ENCODE measurements at places on chromosomes 5 and 9. TPM values are rescaled to one million over a fixed set of nuclear protein-coding genes. Genes with fewer than 3 reads are reported as not detected.

GRCh38 chr5:39040875-39041274 lies 33.3 kb downstream of the RICTOR start:
- DNase-seq = no peak

DNA sequence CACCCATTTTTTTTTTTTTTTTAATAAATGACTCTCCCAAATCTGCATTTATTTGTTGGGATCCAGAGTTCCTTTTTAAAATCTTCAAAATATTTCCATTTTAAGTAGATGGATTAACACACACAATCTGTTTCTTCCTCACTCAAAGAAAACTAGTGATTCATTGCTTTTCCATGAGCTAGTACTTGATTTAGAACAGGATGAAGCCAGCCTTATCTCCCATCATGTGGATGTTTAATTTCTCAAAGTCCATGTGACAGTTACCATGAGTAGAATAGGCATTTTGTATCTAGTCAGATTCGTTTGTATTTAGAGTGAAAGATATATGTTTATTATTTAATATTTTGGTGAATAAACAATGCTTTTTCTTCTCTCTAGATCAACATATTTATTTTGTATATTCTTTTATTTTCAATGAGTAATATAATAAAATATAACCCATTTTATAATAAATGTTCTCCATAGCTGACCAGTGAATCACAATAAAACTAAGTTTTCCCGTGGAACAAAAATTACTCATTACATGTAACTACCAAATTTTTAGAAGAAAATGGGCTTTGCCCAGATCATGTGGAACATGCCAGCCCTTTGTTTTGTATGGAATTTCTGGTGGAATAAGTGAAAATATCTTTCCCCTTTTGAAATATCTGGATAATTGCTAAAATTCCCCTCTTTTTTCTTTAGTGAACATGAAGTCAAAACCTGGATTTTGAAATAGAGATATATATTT lies 54.9 kb upstream of the RPS23 start:
- no peak for DNase-seq

DNA sequence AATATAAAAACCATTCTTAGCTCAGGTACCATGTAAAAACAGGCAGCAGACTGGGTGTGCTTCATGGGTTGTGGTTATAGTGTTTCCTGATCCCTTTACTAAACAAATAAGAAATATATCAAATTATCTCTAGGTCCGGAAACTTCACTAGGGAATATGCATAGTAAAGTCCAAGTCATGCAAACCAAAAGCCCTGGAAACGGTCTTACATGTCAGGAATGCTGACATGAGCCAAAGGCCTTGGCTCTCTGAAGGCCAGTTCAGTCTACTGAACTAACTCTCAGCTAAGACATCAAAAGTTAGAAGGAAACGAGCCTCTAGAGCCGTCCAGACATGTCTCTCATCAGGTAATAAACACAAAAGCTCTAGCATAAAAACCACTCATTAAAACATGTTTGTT lies 778.9 kb upstream of the ZNF608 start:
- DNase-seq = no peak

DNA sequence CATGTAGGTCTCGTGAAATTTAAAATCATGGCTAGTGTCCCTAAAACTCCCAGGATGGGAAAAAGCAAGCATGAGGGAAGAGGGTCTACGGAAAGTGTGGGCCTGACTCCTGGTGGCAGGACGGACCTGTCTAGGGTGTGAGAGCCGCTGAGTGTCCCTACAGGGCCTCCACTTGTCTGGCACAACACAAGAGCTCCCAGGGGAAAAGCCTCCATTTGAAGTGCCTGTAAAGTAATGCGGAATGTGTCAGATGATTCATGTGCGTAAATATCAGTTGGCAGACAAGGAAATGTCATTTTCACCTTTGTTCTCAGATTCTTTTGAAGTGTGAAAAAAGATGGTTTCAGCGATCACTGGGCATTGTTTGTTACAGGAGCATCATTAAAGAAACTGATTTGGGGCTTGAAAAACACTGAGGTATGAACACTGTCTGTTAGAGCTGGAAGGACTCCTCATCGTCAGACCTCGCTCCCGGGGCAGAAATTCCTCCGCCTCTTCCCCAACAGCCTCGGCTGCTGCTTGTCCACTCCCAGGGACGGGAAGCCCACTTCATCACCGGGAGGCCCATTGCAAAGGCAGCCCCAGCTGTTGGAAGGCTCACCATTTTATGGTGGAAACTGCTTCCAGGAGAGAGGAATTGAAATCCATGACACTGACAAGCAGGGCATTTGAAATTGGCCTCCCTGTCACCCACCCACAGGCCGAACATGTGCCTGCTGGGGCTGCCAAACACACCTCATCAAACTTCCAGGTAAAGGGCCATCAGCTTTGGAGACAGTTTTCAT lies 240.8 kb downstream of the FSTL4 start:
- DNase-seq = no peak

DNA sequence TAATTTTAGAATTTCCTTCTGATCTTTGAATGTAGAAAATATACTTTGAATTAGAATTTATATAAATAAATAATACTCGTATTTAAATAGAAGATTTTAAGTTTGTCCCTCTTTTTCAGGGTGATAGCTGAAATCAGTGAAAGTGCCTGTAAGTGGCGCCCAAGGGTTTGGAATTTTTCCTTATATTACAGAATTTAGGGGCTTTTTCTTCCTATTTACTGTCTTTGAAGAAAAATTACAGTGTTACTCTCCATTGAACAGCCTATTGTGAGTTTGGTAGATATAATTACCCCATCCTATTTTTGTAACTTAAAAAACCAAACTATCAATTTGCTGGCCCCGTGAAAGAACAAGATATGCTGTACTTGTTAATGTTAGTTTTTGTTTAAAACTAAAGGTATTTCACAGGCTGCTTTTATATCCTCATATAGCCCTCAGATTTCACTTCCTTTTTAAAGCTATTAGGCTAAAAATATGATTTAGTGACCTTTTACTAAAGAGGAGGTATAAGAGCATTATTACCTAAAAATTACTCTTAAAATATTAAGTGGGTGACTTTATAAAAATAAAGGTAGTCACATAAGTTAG lies 3.2 kb downstream of the MAP3K1 start:
- DNase-seq = peak; percentile 84

The MAP1B gene
- 29.3 TPM for total RNA-seq

All from lung (tissue), 17 donors.